ENCODE measurements at places on chromosomes 1 and 21. TPM values are rescaled to one million over a fixed set of nuclear protein-coding genes. Genes with fewer than 3 reads are reported as not detected.

DNA sequence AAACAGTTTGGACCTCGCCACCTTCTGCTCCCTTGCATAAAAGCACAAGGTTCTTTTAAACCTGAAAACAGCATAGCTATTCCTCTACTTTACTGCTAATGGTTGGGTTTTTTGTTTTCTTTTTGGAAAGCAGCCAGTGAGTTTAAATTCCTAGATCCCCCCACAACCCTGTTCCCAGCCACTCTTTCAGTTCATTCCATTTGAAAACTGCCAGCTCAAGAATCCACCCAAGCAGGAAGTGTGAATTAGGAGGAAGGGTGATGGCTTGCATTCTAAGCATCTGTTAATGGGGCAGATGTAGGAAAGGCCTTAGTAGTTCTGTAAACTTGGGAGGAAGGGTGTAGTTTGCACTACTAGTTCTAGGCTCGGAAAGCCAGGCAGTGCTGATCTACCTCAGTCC, 172.9 kb upstream of the HOOK1 start:
- no peak for DNase-seq

Gene DCST1
- not detected for total RNA-seq

GRCh38 chr1:19416921-19417470, 68.3 kb downstream of the CAPZB start:
- DNase-seq, result no peak

Gene RHD
- total RNA-seq, result not detected

Gene TENT5C
- total RNA-seq, result 14.5 TPM

Gene ADGRL4
- 16.2 TPM for total RNA-seq

GRCh38 chr1:112791723-112792104, 76.6 kb upstream of the PPM1J start:
- DNase-seq, result no peak

GRCh38 chr1:24555591-24556413, at the start of gene NCMAP:
TSS of gene NCMAP (plus strand) at chr1:24556087. CDS start at chr1:24595431, 39,344 bp downstream.
- DNase-seq, result no peak

DNA sequence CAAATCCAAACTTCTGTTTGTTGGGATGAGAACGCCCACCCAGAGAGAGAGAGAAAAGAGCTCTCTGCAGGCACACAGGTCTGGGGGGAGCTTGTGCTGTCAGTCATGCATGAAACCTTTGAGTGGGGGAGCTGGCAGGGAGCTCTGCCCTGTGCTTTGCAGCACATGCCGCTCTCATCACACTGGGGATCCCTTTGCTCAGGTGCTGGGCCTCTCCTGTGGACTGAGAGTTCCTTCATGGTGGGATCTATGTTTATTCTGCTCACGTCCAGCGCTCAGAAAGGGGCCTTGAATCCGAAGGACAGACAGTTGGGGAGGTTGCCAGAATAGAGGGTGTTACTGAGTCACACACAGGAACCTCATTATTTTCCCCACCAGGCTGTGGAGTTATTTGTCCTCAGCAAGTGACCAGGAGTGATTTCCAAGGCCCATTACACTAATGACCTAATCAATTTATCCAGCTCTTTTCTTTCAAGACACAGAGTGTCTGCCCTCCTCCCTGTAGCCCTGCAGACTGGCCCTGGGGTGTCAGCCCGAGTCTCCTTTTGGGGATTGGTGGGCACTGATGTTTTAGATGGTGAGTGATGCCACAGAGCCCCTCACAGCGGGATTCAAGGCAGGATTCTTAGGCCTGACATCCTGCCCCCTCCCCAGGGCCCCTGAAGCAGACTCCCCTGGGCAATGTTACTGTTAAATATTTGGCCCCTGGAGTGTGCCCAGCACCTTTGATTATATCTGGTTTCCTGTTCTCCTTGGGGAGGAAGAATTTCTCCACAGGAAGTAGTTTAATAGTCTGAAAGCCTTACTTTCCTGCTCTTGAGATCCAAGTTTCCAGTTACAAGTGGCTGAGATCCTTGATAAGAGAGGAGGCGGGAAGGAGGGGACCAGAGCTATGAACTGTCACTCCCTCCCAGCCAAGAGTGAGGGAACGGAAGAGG, 22.3 kb downstream of the MYBPH start:
- DNase-seq, result no peak

Gene S100A10
- total RNA-seq, result 156 TPM

Measured in heart left ventricle (tissue), 16 donors.